ENCODE measurements at places on chromosomes 6 and 20.

- no peak for DNase-seq
These were observed 44.7 kb downstream of the MCUR1 start for GRCh38 chr6:13769655-13770053.

DNA sequence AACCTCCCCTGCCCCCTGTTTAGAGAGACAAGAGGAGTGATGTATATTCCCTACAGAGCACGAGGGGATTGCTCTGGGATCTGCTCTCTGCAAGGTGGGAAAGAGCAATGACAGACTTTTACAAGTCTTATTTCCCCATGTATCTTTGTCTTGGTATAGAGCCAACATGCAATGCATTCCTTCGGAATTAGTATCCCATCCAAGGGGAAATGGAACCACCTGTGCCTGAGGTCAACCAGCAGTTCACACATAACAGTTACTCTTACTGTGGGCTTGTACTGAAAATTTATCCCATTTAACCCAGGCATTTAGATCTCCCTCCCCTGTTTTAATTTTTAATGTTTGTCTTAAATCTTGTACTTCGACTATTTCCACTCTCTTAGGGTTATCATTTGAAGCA lies 250.4 kb downstream of the C6orf118 start:
- no peak for DNase-seq

GRCh38 chr20:61895016-61895415 lies 170.7 kb downstream of the TAF4 start:
- DNase-seq: no peak

DNA sequence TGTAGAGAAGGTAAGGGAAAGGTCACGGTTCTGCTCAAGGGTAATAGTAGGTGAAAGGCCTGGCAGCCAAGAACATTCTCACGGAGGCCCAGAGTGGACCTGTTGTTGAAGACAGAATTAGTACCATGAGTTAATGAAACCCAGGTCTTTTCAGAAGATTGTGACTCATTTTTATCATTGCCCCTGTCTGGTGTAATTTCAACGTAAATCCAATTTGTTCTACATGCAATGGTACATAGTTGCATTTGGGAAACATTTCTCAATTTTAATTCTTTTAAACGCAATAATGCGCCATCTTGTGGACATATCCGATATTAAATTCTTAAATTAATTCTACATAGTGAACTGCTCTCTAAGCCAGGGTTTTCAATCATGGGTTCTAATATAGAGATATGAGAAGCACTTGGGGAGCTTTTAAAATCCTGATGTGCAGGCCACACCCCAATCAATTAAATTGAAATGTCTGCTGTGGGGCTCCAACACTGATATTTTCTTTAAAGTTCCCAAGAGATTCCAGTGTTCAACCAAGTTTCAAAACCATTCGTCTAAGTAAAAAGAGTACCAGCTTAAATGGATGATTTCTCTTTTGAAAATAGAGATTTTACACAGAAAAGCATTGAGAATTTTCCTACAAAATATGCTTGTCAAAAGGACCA lies 257.4 kb downstream of the PLCB1 start:
- DNase-seq: no peak

Measured in hypothalamus (tissue), 51 donors.